Lower lobe of right lung (tissue), 2 donors: ENCODE measurements at places on chromosomes 13 and 19. TPM values are rescaled to one million over a fixed set of nuclear protein-coding genes. Genes with fewer than 3 reads are reported as not detected.

DNA sequence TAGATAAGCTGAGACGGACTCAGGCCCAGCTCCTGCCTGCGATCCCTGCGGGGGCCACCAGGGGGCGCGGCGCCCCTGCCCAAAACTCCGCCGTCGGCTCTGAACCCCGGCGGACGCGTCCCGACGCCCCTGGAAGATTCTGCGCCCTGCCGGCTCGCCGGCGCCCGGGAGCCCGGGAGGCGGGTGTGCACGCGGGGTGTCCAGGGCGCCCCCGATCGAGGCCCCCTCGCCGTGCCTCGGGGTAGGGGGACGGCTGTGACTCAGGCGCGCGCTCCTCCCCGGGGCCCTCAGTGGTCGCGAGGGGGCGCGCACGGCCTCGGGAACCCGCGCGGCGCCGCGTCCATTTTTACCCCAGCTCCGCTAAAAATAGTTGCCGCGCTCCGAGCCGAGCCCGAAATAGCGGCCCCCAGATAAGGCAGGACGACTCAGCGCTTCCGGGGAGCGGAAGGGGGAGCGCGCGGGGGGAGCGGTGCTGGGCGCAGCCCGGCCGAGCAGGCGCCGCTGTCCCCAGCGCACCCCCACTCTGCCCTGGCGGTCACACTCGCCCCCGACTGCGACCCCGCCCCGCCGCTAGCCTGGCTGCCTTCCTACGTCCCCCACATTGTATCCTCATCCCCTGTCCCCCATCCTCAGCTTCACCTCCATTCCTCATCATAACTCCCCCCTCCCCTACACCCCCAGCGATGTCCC lies 16.0 kb upstream of the ERCC1 start:
- peak; percentile 88 for DNase-seq

DNA sequence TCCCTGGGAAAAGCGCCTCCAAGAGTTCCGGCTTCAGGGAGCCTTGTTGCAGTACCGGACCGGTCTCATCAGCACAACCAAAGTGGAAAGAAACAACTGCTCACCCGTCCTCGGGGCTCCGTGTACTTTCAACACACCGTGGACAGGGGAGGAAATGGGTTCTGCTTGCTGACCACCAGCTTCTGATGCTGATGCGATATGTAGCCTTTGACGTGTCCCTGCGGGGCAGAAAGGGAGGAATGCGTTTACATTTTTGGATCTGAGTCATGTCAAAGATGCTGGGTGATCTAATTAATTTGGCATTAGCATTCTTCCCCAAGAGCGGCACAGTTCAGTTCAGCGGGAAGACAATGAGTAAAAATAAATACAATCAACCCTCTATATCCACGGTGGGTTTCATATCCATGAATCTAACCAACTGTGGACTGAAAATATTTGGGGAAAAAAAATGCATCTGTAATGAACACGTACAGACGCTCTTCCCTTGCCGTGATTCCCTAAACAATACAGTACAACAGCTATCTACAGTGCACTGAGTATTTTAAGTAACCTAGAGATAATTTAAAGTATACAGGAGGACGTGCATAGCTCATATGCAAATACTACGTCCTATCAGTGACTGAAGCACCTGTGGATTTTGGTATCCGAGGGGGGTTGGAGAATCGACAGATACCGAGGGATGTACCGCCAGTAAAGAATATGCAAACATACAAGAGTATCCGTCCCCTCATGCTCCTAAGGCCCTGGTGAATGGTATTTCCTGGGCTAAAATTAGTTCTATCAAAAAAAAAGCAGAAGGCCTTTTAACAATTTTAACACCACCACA lies 19.8 kb downstream of the PROZ start:
- DNase-seq: no peak

DNA sequence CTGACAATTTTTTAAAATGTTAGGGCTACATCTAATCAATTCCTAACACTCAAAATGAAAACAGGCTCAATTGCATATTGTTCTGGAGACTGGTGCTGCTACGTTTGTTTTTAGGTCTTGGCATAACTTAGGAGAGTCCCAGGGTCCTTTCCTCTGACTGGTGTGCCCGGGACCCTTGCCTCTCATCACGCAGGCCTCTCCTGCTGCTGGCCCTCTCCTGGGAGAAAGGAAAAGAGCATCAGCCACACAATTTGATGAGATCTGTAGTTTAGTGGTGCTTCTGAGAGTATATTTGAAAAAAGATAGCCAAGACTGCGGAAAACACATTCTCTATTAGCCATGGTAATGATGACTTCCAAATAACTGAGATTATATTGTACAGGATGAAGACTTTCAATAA lies 380.0 kb downstream of the KLF12 start:
- no peak for DNase-seq

- no peak for DNase-seq
Observed at GRCh38 chr13:49635599-49636433, 7.5 kb downstream of the ARL11 start.

DNA sequence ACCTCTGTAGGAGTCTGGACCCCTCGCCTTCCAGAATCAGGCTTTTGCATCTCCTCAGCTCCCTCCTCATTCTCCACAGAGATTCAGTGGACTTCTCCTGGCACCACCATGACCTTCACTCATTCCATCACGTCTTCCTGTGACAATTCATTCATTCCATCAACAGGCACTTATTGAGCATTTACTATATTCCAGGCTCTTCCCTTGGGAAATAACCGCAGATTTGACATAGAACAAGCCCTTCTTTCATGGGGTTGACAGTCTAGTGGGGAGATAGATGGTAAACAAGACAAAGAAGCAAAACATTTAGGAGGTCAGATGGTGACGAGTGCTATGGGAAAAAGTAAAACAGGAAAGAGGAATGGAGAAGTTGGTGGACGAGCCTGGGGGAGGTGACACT lies 2.6 kb upstream of the SULT2B1 start:
- no peak for DNase-seq

GPR4 gene
- 10.5 TPM for total RNA-seq

GRCh38 chr13:73900591-73900990 lies 233.6 kb downstream of the KLF12 start:
- DNase-seq: no peak

DNA sequence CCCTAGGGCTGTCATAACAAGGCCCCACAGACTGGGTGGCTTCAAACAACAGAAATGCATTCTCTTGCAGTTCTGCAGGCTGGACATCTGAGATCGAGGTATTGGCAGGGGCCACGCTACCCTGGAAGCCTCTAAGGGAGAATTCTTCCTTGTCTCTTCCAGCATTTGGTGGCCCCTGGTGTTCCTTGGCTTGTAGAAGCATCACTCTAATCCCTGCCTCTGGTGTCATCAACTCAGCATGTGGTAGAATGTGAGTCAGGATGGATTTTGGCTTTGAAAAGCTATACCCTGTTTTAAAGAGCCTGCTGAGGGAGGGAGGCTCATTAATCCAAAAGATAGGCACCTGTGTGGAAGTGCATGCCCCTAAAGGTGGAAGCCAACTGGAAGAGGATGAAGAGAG lies 7.9 kb upstream of the GGACT start:
- no peak for DNase-seq

- DNase-seq: peak; percentile 82
Observed at GRCh38 chr19:36009220-36009619, 607 bp upstream of the SYNE4 start.

DNA sequence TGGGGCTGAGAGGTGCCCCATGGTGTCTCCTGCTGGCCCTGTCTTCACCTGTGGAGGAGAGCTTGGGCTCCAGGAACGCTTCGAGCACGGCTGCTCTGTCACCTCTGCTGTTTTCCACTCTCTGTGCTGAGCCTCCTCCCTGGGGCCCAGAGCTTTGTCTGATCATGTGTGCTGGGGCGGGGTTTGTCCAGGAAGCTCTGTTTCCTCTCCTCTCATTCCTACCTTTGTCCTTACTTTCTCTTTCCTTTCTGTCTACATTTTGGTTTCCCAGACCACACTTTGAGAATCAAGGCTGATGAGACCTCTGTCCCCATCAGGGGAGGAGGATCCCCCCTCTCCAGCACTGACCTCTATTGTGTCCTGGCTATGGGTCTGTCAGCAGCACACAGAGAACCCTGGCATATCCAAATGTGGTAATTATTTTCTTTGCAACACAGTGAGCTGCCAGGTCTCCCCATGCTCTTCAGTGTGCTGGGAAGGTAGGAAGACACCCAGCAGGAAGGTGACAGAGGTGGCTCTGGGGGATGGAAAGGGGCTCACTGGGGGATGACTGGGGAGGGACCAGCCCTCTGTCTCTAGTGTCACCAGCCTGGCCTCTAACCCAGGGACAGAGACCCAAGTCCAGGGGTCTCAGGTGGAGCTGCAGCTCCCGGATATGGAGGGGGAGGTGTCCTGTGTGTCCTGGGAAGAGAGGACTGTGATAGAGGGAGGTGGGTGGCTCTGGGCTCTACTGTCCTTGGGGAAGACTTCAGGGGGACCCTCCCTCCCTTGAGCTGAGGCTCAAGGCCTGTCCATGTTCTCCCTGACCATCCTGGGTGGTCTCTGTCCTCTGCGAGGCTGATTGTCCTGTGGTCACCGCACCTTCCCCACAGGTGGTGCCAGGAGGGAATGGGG lies at the start of gene CEACAM1:
Gene CEACAM1 (minus strand): TSS at position 128 of the 894 bp plus-strand sequence. CDS start 107 bp downstream, at position 21.
- peak; percentile 71 for DNase-seq

OXGR1 gene
- 0.83 TPM for total RNA-seq

GRCh38 chr19:10812196-10812595 lies 23.8 kb downstream of the TMED1 start:
- no peak for DNase-seq

CYP4F22 gene
- 0.24 TPM for total RNA-seq

PRODH2 gene
- not detected for total RNA-seq

GRCh38 chr19:42285541-42285941 lies 16.4 kb upstream of the PRR19 start:
- no peak for DNase-seq

- DNase-seq: no peak
Observed at GRCh38 chr19:4258181-4258580, 11.3 kb downstream of the YJU2 start.

GRCh38 chr13:55783841-55784240 lies 1356.9 kb upstream of the PRR20A start:
- DNase-seq: no peak

SBK2 gene
- not detected for total RNA-seq

GRCh38 chr13:33721724-33722123 lies 96.2 kb upstream of the RFC3 start:
- DNase-seq: no peak

ATP1A3 gene
- 0.97 TPM for total RNA-seq

KANK3 gene
- total RNA-seq: 49.0 TPM

- no peak for DNase-seq
Observed at GRCh38 chr13:95745289-95745688, 68.3 kb downstream of the DNAJC3 start.

ZNF600 gene
- 14.9 TPM for total RNA-seq

DNA sequence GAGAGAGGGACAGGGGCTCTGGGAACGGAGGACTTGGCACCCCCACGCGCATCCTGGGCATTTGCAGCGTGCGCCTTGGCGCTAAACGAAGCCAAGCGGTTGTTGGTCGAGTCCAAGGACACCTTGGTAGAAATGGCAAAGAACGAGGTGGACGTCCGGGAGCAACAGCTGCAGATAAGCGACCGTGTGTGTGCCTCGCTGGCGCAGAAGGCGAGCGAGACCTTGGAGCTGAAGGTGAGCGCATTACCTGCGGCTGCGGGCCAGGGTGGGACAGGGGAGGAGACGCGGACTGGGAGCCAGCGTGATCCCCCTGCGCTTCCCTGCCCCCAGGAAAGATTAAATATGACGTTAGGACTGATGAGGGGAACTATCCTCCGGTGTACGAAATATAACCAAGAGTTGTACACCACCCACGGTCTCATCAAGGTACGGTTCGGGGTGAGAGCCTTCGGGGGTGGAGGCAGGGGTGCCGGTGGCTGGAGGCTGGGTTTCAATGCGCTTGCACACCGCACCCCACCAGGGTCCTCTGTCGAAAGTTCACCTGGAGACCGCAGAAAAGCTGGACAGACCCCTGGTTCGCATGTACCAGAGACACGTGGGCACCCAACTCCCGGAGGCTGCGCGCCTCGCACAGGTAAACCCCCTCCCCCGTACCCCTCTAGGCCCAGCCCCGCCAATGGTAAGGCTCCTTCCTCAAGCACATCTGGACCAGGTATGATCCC lies 27.8 kb upstream of the CASP14 start:
- DNase-seq: no peak

DNA sequence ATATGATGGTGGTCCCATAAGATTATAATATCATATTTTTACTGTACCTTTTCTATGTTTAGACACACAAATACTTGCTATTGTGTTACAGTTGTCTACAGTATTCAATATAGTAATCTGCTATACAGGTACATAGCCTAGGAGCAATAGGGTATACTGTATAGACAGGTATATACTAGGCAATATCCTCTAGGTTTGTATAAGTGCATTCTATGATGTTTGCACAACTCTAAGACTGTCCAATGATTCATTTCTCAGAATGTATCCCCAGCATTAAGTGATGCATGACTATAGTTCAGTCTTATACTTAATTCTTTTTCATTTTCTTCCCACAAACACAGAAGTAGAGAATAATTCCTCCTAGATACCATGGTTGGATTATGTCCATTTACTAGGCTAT lies 383.3 kb downstream of the DACH1 start:
- DNase-seq: no peak

HAUS8 gene
- 9.1 TPM for total RNA-seq

HIPK4 gene
- total RNA-seq: 0.21 TPM

KCNC3 gene
- 11.1 TPM for total RNA-seq

DMPK gene
- 42.6 TPM for total RNA-seq

TTC9B gene
- total RNA-seq: not detected
